Femur (tissue), 1 donor: ENCODE measurements at places on chromosomes 5 and 9.
A peak's percentile ranks its signal among the peaks of the same experiment; 100 is the strongest.

GRCh38 chr5:174614500-174615135, 109.8 kb upstream of the MSX2 start:
- no peak for DNase-seq

DNA sequence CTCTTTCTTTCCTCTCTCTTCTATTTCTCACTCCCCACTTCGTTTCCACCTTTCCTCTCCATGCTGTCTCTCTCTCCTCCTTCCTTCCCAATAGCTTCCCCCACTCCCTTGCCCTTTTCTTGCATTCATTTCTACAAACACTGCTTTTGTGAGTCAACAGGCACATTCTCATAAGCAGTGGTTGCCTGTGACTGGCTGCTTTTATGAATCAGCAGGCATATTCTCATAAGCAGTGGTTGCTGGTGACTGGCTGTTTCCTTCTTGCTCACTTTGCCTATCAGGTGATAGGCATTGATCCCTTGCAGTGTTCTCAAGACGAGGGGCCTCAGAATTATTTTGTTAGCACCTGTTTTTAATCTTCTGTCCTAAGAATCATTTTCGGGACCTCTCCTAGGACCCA, 116.1 kb upstream of the ACTBL2 start:
- no peak for DNase-seq

DNA sequence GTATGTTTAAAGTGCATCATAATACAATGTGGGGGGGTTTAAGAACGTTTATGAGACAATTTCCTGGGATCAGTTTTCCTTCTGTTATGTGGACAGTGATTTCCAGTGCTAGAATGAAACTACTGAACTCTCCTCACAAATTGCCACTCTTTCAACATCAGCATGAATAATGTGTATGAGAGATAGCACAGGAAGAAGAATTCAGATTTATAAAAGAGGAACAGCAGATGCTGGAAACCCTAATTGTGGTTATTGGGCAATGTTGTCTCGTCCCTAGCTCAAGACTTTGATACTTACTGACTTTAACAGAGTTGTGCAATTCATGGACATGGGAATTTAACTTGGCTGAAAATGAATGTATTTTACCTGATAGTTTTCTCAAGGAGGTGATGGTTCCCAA, 410.8 kb upstream of the MEF2C start:
- no peak for DNase-seq

GRCh38 chr9:130495067-130495466, 50.3 kb downstream of the ASS1 start:
- no peak for DNase-seq

- DNase-seq, result no peak
Measured at GRCh38 chr5:60219921-60220320, 326.4 kb upstream of the PDE4D start.

DNA sequence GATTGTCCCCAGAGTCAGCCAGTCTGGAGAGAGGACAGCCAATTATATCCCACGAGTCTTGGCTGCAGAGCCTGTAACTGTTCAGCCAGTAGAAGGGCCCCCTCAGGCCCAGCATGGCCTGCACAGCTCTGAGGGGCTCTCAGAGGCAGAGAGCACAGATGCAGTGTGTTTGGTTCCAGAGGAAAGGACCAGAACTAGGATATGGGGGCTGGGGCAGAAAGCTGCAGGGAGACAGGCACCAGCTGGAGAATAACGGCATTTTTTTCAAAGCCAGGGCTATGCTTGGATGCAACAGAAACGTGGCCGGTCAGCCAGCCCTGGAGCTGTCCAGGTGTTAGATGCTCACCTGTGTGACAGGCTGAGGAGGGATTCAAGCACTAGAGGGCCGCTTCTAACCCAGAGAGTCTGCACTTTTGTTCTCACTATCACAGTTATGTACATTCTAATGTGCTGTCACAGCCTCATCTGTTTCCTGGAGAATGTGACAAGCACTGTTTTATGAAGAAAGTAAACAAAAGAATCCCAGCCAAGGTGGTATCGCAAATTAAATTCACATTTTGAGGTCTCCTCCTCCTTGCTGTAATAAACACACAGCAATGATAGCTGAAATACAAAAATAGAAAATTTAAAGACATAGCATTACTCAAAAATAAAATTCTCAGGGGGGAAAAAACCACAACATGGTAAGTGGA, 96.5 kb downstream of the GABBR2 start:
- DNase-seq, result no peak

GRCh38 chr5:132233081-132233480, 5.4 kb upstream of the P4HA2 start:
- peak; percentile 5 for DNase-seq

DNA sequence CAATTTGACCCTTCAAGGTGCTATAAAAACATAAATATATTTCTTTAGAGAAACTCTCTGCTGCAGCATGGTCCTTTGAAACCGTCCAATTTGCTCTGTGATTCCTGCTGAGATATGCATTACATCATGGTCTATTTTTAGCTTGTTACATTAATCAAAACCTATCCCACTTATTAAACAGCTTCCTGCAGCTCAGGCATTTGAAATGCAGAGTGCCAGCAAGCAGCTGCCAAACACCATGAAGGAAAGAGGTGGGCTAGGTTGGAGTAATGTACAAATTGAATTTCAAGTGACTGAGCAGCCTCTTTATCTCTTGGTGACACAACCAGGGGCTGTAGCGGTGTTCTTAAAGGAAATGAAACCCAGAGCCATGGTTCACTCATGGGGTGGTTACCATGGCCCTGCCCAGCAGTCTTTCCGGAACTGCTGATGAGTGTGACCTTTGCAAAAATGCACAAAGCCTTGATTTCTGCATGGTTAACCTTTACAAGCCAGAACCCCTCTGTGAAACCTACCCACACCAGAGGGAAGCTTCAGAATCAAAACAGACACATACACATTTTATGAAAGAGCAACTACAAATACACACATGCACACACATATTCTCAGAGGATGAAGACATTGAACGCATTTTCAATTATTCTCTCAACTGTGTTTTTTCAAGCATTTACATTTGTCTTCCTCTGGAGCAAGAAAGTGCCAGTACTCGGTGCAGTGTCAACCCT, 155.8 kb upstream of the ZNF608 start:
- DNase-seq, result peak; percentile 44

GRCh38 chr5:115336964-115337363, 40.5 kb upstream of the CCDC112 start:
- no peak for DNase-seq
